ENCODE measurements at places on chromosomes 2 and 18.
A peak's percentile ranks its signal among the peaks of the same experiment; 100 is the strongest.

- H3K27me3 ChIP-seq: no peaks in the 10 kb centered on the region
- no peak overlapping the region for H3K4me3 ChIP-seq
- H3K4me1 ChIP-seq: no peaks in the 10 kb centered on the region
Measured at GRCh38 chr18:1304392-1304992, 399.8 kb downstream of the ADCYAP1 start.

- DNase-seq: no peak
- no peaks in the 10 kb centered on the region for H3K4me1 ChIP-seq
- H3K27ac ChIP-seq: no peak overlapping the region
- no peak overlapping the region for H3K4me3 ChIP-seq
- no peaks in the 10 kb centered on the region for H3K27me3 ChIP-seq
Measured at GRCh38 chr18:25176518-25177042, 175.4 kb downstream of the ZNF521 start.

- peak overlapping the region; percentile 82 for H3K27ac ChIP-seq
- peak overlapping the region; percentile 33 for H3K4me3 ChIP-seq
- H3K27me3 ChIP-seq: peaks cover 3% of the 10 kb centered on the region
- H3K4me1 ChIP-seq: peaks cover 7% of the 10 kb centered on the region
- no peaks in the 10 kb centered on the region for H3K36me3 ChIP-seq
- no peak for DNase-seq
Measured at GRCh38 chr2:240645801-240646175, 20.5 kb downstream of the GPR35 start.

DNA sequence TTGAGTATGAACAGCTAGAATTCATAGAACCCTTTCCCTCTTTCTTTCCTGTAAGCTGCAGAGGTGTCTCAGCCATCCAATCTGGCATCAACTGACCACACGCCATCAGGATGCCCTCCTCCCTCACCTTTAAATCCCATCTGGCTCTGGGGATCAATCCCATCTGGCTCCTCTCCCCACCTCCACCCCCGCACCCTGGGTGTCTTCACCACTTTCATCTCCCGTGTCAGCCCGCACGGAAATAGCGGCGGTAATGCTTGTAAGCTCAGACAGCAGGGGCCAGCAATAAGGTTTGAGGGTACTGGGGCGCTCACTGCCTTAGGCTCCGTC, 508 bp upstream of the TUBA4B start:
- no peaks in the 10 kb centered on the region for H3K27me3 ChIP-seq
- H3K36me3 ChIP-seq: peaks cover 33% of the 10 kb centered on the region
- DNase-seq: no peak
- peaks cover 23% of the 10 kb centered on the region for H3K4me1 ChIP-seq

- H3K27me3 ChIP-seq: no peaks in the 10 kb centered on the region
- H3K4me3 ChIP-seq: no peak overlapping the region
- H3K27ac ChIP-seq: no peak overlapping the region
- H3K4me1 ChIP-seq: no peaks in the 10 kb centered on the region
- no peaks in the 10 kb centered on the region for H3K36me3 ChIP-seq
Measured at GRCh38 chr18:39350945-39351344, 1785.3 kb upstream of the CELF4 start.

GRCh38 chr2:16653799-16654198, 11.8 kb downstream of the CYRIA start:
- no peaks in the 10 kb centered on the region for H3K4me1 ChIP-seq
- H3K36me3 ChIP-seq: no peaks in the 10 kb centered on the region
- H3K4me3 ChIP-seq: no peak overlapping the region
- H3K27me3 ChIP-seq: no peaks in the 10 kb centered on the region

DNA sequence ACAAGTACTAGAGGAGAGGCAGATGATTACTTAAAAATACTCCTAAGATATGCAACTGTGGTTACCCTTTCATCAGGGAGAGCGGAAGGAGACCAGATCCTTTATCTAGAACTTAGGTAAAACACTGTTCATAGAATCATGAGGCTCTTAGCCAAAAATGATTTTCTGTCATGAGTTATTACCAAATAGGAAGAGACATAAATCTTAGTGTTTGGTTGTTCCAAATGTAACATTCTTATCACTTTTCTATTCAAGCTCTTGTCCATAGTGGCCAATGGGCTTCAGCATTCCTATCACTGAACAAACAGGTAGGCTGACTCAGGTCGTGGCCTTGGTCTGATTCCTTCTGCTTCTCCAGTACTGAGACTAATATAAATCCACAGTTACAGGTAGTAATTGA, 38.5 kb downstream of the RPRD1A start:
- no peak for DNase-seq
- H3K27me3 ChIP-seq: no peaks in the 10 kb centered on the region
- H3K4me3 ChIP-seq: no peak overlapping the region
- no peaks in the 10 kb centered on the region for H3K36me3 ChIP-seq
- H3K27ac ChIP-seq: no peak overlapping the region
- peaks cover 22% of the 10 kb centered on the region for H3K4me1 ChIP-seq

GRCh38 chr2:19709553-19709952, 192.2 kb downstream of the TTC32 start:
- no peaks in the 10 kb centered on the region for H3K4me1 ChIP-seq
- no peak overlapping the region for H3K27ac ChIP-seq
- no peak overlapping the region for H3K4me3 ChIP-seq
- DNase-seq: no peak

DNA sequence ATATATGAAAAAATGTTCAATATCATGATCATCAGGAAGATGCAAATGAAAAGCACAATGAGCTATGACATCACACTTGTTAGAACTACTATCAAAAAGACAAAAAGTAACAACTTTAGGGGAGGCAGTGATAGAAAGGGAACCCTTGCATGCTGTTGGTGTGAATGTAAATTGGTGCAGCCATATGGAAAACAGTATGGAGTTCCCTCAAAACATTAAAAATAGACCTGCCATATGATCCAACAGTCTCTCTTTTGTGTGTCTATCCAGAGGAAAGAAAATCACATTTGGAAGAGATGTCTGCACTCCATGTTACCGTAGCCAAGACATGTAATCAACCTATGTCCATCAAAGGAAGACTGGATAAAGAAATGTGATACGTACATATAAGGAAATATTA, 92.3 kb upstream of the ALKAL2 start:
- no peak overlapping the region for H3K27ac ChIP-seq
- DNase-seq: no peak
- H3K27me3 ChIP-seq: no peaks in the 10 kb centered on the region

GRCh38 chr2:73969356-73969755, 15.4 kb upstream of the TET3 start:
- peak overlapping the region; percentile 90 for H3K27ac ChIP-seq
- no peaks in the 10 kb centered on the region for H3K36me3 ChIP-seq
- peaks cover 75% of the 10 kb centered on the region for H3K4me1 ChIP-seq
- no peak for DNase-seq

DNA sequence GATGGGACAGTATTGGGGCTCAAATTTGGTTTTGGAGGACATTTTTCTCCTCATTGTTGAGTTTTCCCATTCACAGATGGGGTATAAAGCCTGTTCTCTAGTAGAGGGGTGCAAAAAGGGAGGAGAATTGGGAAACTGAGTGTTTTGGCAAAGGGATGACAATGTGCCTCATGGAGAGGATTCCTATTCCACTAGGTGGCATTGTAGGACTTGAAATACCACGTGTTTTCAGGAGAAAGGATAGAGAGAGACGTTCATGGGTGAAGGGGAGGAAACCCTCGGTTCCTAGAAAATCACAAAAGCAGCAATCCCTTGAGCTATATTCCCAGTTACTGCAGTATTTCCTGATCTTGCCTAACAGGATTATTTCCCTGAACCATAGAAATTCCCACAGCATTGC, 113.7 kb upstream of the SRD5A2 start:
- H3K4me3 ChIP-seq: no peak overlapping the region
- DNase-seq: no peak
- peaks cover 41% of the 10 kb centered on the region for H3K36me3 ChIP-seq
- peaks cover 3% of the 10 kb centered on the region for H3K27me3 ChIP-seq
- H3K27ac ChIP-seq: no peak overlapping the region

- peak; percentile 32 for DNase-seq
- H3K27me3 ChIP-seq: peaks cover 86% of the 10 kb centered on the region
- peaks cover 2% of the 10 kb centered on the region for H3K36me3 ChIP-seq
- H3K27ac ChIP-seq: no peak overlapping the region
- H3K4me3 ChIP-seq: no peak overlapping the region
- peaks cover 20% of the 10 kb centered on the region for H3K4me1 ChIP-seq
Measured at GRCh38 chr18:903701-904100, 970 bp upstream of the ADCYAP1 start.

DNA sequence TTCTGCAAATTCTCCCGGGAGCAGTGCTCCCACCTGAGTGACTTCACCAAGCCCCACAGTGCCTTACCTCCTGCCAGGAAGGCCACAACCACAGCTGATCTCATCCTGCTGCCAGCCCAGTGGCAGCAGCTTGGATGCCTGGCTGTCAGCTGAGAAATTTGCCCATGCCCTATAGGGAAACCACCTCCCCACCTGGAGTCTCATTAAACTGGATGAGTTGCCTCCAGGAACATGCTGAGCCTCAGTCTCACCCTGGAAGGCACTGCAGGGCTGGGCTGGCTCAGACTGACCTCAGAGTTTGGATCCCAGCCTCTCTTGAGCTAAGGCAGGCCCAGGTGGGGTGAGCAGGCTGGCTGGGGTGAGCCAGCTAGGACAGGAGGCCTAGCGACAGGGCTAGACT, 23.3 kb downstream of the REEP1 start:
- H3K4me3 ChIP-seq: no peak overlapping the region
- H3K4me1 ChIP-seq: no peaks in the 10 kb centered on the region
- H3K36me3 ChIP-seq: no peaks in the 10 kb centered on the region
- no peak for DNase-seq
- no peaks in the 10 kb centered on the region for H3K27me3 ChIP-seq

- no peaks in the 10 kb centered on the region for H3K4me1 ChIP-seq
- H3K4me3 ChIP-seq: no peak overlapping the region
- no peaks in the 10 kb centered on the region for H3K36me3 ChIP-seq
- H3K27me3 ChIP-seq: peaks cover 5% of the 10 kb centered on the region
Measured at GRCh38 chr2:136482966-136483365, 282.4 kb upstream of the THSD7B start.

GRCh38 chr2:17719562-17720371, 33.8 kb downstream of the SMC6 start:
- peaks cover 3% of the 10 kb centered on the region for H3K36me3 ChIP-seq
- no peaks in the 10 kb centered on the region for H3K4me1 ChIP-seq
- no peak for DNase-seq
- H3K27me3 ChIP-seq: no peaks in the 10 kb centered on the region
- H3K4me3 ChIP-seq: no peak overlapping the region
- H3K27ac ChIP-seq: peak overlapping the region; percentile 10

DNA sequence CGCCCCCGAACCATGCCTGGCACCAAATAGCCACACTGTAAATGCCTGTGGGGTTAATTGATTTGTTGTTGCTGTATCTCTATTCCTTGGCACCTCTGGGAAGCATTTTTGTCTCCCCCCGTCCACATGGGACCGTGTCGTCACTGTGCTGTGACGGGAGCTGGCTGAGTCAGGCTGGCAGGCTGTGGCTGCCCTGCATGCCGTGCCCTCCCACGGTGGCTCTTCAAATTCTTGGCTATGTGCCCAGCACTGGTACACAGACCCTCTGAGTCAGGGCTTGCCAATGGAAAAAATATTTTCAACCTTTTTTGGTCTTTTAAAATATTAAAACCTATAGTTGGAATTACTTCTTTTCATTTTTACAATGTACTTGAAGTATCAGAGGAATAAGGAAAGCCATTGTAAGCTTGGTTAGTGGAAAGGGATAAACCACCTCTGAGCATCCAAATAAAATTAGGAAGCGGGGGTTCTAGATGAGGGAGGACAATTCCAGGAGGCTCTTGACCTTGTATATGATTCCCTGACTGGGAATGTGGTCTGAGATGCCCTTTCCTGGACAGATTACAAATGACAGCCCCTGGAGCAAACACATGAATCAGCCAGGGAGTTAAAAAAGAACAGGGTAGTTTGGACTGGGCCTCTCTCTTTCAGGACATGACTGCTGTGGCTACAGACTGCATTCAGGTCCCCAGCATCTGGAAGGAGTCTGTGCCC, 59.4 kb downstream of the DGKD start:
- H3K36me3 ChIP-seq: peaks cover 6% of the 10 kb centered on the region
- DNase-seq: peak; percentile 64
- H3K27ac ChIP-seq: peak overlapping the region; percentile 97
- H3K27me3 ChIP-seq: no peaks in the 10 kb centered on the region
- peaks cover 41% of the 10 kb centered on the region for H3K4me1 ChIP-seq

- H3K36me3 ChIP-seq: no peaks in the 10 kb centered on the region
- DNase-seq: no peak
- no peak overlapping the region for H3K4me3 ChIP-seq
- no peaks in the 10 kb centered on the region for H3K4me1 ChIP-seq
Measured at GRCh38 chr2:7952046-7952745, 729.7 kb upstream of the ID2 start.

- no peak for DNase-seq
- peaks cover 14% of the 10 kb centered on the region for H3K36me3 ChIP-seq
- no peak overlapping the region for H3K27ac ChIP-seq
- no peak overlapping the region for H3K4me3 ChIP-seq
Measured at GRCh38 chr2:96499061-96499960, 5.8 kb downstream of the NEURL3 start.

DNA sequence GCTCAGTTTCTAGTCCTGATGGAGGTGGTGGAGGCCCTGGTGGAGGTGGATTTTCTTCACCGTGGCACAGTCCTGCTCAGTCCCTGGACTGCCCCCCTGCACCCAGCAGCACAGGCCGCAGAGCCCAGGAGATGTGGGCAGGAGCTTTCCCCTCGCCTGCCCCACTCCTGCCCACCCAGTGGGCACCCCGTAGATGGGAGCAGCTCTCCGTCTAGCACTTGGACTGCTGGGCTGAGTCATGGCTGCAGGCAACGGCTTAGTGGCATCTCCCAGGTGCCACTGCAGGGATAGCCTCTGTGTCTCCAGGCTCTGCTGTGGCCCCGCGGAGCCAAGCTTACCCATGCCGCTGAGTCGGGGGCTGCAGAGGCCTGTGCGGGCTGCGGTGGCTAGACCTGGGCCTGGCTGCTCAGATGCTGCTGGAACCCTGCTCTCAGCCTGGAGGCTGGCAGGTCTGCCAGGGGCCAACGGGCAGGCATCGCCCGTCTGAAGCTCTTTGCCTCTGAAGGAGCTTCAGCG, 92.3 kb upstream of the CTDP1 start:
- no peak overlapping the region for H3K4me3 ChIP-seq
- no peaks in the 10 kb centered on the region for H3K4me1 ChIP-seq
- H3K27me3 ChIP-seq: peaks cover 2% of the 10 kb centered on the region

GRCh38 chr2:72145289-72145657, 2.4 kb downstream of the CYP26B1 start:
- no peak for DNase-seq
- peaks cover 62% of the 10 kb centered on the region for H3K27me3 ChIP-seq
- no peak overlapping the region for H3K27ac ChIP-seq
- peaks cover 7% of the 10 kb centered on the region for H3K36me3 ChIP-seq

DNA sequence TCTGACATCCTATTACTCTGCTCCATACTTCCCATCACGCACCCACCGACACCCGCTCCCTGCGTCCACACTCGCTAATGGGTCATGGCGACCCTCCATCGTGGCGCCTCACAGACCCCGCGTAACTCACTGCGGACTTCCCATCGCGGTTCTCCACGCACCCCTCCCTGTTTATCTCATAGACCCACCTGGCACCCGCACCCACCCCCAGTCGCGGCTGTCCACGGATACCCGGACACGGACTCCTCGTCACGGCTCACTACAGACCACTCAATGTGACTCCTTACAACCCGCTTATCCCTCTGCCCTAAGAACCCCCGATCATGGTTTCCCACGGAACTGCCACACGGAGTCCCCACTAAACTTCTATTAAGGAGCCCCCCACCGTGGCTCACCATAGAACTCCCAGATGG, 458 bp downstream of the CXXC1 start:
- peaks cover 29% of the 10 kb centered on the region for H3K4me1 ChIP-seq
- H3K27me3 ChIP-seq: no peaks in the 10 kb centered on the region
- H3K27ac ChIP-seq: peak overlapping the region; percentile 99
- DNase-seq: no peak
- H3K36me3 ChIP-seq: peaks cover 34% of the 10 kb centered on the region
- H3K4me3 ChIP-seq: peak overlapping the region; percentile 100
